ENCODE measurements at places on chromosomes 6 and 20. TPM values are rescaled to one million over a fixed set of nuclear protein-coding genes. Genes with fewer than 3 reads are reported as not detected.

- peak; percentile 23 for DNase-seq
These were observed 219.7 kb downstream of the UNC5CL start for GRCh38 chr6:40819182-40819834.

- peak; percentile 42 for DNase-seq
These were observed 24.8 kb downstream of the CDH22 start for GRCh38 chr20:46283426-46284039.

CLVS2 gene
- not detected for total RNA-seq

GRCh38 chr6:33211136-33211535 is 2.8 kb downstream of the RING1 start:
- no peak for DNase-seq

- no peak for DNase-seq
These were observed 254.4 kb downstream of the RIMS1 start for GRCh38 chr6:72140795-72141194.

DNA sequence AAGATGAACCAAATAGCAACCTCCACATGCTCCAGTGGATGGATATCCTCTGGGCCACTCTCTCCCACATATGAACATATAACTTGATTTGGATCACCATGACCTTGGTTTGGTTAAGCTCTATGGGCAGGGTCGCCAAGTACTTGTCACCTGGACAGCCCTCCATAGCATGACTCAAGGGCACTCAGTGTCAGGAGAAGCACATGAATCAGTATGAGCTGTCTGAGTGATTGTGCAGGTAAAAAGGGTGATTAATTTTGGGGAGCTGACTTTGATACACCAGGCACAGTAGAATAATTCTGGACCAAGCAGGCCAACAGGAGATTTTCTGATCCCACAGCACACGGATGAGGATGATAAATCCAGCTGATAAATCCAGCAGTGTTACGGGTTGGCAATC is 74.4 kb downstream of the OPRM1 start:
- DNase-seq, result no peak

DNA sequence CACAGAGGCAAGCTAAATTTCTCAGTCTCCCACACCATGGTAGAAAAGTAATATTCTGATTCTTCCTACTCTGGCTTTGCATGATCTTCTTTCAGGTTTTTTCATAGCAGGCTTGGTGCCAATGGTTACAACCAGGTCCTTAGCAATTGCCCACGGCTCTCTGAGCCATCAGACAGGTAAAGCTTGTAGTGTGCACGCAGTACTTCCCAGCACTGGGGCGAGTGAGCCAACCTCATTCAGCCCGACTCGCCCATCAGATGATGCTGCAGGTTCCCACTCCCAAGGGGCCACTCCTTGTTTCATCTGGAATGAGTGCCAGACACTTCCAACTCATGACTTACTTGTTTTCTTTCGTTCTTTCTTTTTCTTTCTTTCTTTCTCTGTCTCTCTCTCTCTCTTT is 78.3 kb downstream of the PERP start:
- no peak for DNase-seq

FRS3 gene
- total RNA-seq, result not detected

LCA5 gene
- total RNA-seq, result 3.2 TPM

PSORS1C1 gene
- total RNA-seq, result not detected

GRCh38 chr6:125189494-125189893 is 35.9 kb downstream of the TPD52L1 start:
- no peak for DNase-seq

DNA sequence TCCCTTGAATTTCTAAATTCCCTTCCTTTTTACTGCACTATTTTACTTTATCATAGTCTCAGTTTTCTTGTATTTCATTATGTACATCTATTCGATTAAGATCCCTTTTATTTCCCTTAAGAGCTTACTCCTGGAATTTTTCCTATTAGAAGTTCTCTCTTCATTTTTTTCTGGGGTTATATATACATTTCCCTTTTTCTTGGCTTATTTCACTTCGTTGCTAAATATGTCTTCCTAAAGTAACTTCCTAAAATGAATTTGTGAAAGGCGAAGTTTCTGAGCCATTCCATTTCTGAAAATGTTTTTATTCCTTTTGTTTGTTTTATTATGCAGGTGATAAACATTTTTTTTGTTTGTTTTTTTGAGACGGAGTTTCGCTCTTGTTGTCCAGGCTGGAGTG is 5.9 kb upstream of the CD109 start:
- DNase-seq, result no peak

TCP11 gene
- total RNA-seq, result not detected

CLPSL2 gene
- total RNA-seq, result not detected

- no peak for DNase-seq
These were observed 427.0 kb upstream of the SPTLC3 start for GRCh38 chr20:12581644-12582289.

ID4 gene
- total RNA-seq, result 3.1 TPM

DNA sequence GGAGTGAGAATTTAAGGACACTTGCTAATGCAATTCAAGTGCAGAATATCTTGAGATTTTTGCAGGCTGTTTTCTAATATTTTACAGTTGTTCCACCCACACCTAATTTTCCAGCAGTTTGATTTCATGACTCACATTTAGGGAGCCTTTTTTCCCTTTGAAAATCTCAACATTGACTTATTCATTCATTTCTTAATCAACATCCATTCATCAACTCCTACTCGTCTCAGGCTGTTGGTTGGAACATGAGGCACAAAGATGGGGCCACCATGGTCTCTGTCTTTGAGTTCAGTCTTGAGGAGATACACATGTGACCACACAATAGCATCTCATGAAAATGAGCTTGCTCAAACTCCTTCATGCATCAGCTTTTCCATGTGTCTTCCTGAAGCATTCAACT is 135.6 kb downstream of the UNC5CL start:
- DNase-seq, result no peak

DNA sequence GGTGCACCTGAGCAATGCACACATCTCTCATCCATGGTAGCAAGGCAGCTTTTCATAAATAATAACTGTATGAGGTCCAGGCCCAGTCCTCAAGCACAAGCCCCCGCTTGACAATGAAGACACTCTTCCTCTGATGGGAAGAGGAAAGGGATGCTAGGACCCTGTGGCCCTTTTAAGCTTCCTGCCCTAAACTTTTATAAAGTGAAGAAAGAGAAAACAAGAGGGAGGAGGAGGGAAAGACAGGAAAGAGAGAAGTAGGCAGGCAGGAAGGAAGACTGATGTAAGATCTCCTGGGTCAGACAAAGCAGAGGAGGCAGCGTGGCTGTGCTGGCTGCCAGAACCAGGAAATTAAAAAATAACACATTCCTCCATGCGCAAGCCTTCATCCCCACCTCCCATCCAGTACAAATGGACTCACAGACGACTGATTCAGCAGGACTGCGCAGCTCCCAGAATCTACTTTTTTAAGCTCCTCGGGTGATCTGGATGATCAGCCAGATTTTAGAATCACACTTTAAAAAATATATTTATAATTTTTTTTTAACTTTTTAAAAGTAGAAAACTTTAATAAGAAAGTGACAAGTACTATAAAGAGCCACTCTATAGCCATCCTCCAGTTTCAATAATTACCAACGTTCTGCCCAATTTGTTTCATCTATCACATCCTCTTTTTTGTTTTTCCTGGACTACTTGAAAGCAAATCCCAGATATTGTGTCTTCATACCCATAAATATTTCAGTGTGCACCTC is 16.5 kb downstream of the TNFAIP3 start:
- DNase-seq, result no peak

DNA sequence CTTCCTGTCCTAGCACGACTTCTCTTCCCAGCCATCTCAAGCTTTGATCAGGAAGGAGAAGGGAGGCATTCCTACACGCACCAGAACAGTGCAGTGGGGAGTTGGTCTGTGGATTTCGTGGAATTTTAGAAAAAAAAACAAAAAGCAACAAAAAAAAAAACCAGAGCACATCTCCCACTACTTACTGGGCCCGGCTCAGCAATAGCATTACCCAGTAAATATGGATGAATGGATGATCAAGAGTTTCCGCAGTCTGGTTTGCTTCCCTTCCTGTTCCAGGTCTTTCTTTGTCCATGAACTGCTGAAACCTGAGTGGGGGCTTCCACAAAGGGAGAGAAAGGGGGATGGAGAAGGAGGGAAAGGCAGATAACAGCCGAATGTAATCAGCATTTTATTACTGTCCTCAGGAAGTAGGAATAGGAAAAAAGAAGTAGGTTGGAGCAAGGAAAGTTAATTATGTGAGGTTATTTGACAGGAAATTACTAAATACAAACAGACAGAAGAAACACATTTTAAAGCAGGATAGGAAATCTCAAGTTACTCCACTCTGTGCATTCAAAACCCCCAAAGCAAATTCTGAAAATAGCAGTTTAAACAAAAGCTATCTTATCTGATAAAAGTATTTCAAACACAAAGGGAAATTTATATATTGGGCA is 349.0 kb downstream of the PRL start:
- no peak for DNase-seq

TFAP2A gene
- 14.8 TPM for total RNA-seq

MDFI gene
- total RNA-seq, result not detected

RNASET2 gene
- 32.1 TPM for total RNA-seq

DNA sequence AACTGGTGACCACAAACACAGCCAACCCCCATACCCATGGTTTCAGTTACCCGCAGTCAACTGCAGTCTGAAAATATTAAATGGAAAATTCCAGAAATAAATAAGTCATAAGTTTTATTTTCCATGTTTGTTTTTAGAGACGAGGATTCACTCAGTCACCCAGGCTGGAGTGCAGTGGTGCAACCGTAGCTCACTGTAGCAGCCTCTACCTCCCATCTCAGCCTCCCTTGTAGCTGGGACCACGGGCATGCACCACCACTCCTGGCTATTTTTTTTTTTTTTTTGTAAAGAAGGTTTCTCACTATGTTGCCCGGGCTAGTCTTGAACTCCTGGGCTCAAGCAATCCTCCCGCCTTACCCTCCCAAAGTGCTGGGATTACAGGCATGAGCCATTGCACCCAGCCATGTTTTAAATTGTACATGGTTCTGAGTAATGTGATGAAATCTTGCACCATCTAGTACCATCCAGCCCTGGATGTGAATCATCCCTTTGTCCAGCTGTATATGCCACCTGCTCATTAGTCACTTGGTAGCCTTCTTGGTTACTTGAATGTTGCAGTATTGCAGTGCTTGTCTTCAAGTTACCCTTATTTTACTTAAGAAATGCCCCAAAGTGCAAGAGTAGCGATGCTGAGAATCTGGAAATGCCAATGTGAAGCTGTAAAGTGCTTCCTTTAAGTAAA is 14.5 kb downstream of the CSNK2A1 start:
- peak; percentile 20 for DNase-seq

- no peak for DNase-seq
These were observed 117.2 kb downstream of the OTOR start for GRCh38 chr20:16865406-16865805.

CYP24A1 gene
- total RNA-seq, result not detected

TDRD6 gene
- total RNA-seq, result not detected

PHACTR3 gene
- total RNA-seq, result not detected

OR12D3 gene
- total RNA-seq, result not detected

GRCh38 chr6:35363293-35363750 is 21.0 kb downstream of the PPARD start:
- no peak for DNase-seq

TCF21 gene
- total RNA-seq, result 20.4 TPM

CFAP206 gene
- total RNA-seq, result not detected

DNA sequence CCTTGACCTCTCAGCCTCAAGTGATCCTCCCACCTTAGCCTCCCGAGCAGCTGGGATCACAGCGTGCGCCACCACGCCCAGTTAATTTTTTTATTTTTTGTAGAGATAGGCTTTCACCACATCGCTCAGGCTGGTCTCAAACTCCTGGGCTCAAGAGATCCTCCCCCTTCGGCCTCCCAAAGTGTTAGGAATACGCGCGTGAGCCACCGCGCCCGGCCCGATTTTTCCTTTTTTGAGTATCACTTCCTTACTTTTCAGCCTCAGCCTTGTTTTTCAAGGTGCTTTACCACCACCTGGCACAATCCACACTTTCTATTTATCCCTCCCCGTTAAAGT is 791 bp upstream of the STX11 start:
- DNase-seq, result no peak

DNA sequence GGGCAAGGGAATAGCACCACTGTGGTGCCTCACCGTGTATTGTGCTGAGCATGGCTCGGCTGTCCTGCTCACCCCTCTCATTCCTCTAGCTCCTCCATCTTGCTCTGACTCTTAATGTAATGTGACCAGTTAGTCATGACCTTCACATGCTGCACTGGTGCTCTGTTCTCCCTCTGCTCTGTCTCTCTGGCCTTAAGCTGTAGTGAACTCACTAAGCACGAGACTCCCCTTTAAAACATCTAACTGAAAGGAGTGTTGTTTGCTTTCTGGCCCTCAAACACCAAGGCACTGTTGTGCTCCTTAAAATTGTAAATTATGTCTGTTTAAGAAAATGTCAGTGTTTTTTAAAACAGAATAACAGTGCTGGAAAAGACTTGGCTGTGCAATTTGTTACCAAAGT is 140.4 kb downstream of the HDGFL1 start:
- DNase-seq, result no peak

- no peak for DNase-seq
These were observed 92.4 kb upstream of the TMEM170B start for GRCh38 chr6:11445146-11445545.

SAPCD1 gene
- 2.5 TPM for total RNA-seq

DNA sequence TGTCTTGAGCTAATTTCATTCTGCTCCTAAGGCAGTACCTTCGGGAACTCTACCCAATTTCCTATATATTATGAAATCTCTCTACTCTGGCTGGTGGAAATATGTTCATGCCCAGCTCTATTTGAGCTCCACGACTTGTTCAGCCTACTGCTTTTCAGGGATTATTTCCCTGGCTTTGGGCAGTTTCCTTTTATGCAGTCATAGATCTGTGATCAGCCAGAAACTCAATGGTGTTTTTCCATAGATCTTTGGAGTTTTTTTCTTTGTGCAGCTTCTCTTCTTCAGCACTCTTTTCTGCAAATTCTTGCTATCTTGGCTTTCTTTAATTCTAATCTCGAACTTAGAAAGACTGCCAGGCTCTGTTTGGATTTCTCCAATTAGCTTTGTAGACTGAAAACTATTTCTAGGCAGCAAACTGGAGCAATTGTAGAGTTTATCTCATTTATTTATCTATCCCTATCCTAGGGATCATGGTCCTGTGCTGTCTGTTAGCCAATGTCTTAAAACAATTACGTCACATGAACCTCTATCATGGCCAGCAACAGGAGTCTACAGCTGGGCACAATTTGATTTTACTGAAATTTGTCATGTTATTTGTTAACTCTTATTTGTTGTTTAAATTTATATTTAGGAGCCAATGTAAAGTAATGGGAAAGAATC is 328.4 kb downstream of the BCKDHB start:
- no peak for DNase-seq

RANBP9 gene
- 62.2 TPM for total RNA-seq

DNA sequence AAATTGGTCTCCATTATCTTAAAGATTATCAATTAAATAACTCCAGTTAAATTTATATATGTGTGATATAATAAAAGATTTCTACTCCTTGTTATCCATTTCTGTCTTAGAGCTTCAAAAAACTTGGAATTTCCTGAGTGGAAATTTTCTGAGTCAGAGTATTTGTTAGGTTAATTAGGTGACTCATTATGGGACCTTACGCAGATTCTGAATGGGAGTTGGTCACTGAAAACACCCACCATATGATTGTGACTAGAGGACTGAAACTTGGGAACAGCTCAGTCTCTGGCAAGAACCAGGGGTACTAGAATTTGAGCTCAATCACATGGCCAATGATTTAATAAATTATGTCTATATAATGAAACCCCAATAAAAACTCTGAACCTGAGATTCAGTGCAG is 125.4 kb upstream of the HMGCLL1 start:
- no peak for DNase-seq

- no peak for DNase-seq
These were observed 8.9 kb upstream of the PSMG4 start for GRCh38 chr6:3249821-3250220.

FLOT1 gene
- 137 TPM for total RNA-seq

GRCh38 chr20:20411402-20411801 is 43.5 kb downstream of the INSM1 start:
- DNase-seq, result no peak
